ENCODE measurements at places on chromosomes 4 and X. TPM values are rescaled to one million over a fixed set of nuclear protein-coding genes. Genes with fewer than 3 reads are reported as not detected.
A peak's percentile ranks its signal among the peaks of the same experiment; 100 is the strongest.

DNA sequence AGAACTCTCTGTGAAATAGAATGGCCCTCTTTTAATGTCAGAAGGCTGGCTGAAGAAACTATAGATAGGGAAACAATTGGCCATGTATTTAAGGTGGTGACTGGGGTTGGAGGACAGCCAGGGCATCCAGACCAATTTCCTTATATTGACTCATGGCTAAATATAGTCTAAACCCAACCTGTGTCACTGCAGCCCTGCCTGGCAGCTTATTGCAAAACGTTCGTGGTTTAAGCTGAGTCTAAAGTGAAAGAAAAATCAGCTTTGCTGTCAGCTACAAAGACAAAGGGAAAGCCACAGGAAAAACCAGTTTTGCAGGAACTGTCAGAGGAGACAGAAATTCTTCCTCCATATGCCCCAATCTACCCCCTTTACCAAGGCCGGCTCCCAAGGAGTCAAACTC, 902.8 kb upstream of the NDST4 start:
- no peak for DNase-seq

Gene NSUN7
- 0.84 TPM for total RNA-seq

- no peak for DNase-seq
Measured at GRCh38 chrX:39480963-39481362, 616.8 kb downstream of the BCOR start.

Gene SYTL4
- total RNA-seq = 3.0 TPM

- peak; percentile 39 for DNase-seq
Measured at GRCh38 chrX:130330706-130331105, 9.0 kb upstream of the SLC25A14 start.

Gene CT45A5
- 0.09 TPM for total RNA-seq
